ENCODE measurements at places on chromosomes 13 and 19.

DNA sequence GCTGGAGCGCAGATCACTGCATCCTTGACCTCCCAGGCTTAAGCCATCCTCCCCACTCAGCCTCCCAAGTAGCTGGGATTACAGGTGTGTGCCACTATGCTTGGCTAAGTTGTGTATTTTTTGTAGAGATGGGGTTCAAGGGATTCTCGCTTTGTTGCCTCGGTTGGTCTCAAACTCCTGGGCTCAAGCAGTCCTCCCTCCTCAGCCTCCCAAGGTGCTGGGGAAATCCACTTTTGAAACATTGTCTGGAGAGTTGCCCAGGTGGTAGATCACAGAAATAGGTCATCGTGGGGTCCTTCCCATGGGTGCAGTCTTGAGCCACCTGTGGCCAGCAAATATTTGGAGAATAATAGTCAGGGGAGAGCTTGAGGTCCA is 5.2 kb downstream of the LDLR start:
- DNase-seq = no peak

GRCh38 chr13:110553417-110553816 is 8.1 kb downstream of the RAB20 start:
- DNase-seq = no peak

DNA sequence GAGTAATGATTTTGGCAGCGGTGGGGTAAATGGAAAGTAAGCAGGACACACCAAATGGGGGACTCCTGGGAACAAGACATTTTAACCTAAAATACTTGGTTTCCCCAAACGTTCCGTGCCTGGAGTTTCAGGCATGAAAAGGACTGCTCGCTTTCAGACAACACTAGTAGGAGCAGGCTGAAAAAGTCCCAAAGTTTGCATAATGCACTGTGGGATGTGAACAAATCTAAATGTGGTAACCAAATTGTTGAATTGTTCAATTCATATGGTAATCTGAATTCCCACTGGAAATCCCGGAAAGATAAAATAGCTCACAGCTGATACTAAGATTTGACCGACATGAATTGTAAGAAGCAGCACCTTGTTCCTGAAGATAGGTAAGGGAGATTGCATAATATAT is 467.2 kb upstream of the ARGLU1 start:
- no peak for DNase-seq

- DNase-seq = no peak
These were observed 6.7 kb upstream of the TTYH1 start for GRCh38 chr19:54408456-54409026.

GRCh38 chr19:46111376-46111775 is 13.1 kb downstream of the IGFL3 start:
- no peak for DNase-seq

DNA sequence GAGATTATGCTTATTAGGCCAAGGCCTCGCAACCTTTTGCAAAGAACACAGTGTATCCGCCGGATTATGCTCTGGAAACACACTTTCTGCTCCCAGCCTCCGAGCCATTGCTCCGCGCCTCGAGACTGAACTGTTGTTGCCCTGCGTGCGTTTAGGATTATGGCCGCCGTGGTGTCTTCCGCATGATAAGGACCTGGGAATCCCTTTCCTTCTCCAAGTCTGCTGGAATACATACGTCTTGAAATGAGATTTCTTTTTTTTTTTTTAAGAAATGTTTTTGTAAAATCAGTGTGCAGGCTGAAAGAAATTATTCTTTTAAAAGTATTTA is 89.8 kb upstream of the SOX1 start:
- DNase-seq = no peak
